ENCODE measurements at places on chromosomes 12 and 14.
A peak's percentile ranks its signal among the peaks of the same experiment; 100 is the strongest.

DNA sequence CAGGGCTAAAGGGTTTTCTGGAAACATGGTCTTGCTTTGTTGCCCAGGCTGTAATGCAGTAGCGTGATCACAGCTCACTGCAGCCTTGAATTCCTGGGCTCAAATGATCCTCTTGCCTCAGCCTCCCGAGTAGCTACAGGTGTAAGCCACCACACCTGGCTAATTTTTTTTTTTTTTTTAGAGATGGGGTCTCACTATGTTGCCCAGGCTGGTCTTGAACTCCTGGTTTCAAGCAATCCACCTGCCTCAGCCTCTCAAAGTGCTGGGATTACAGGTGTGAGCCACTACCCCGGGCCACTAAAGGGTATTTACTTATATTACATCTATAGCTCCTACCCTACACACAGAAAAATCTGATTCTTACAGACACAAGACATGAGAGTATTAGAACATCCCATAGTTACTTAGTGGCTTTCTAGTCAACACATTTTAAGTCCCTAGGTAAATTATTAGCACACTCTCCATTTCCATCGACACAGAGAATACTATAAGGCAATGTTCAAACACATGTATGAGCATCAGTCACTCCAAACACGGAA, 6.2 kb upstream of the DCAF11 start:
- DNase-seq: no peak

DNA sequence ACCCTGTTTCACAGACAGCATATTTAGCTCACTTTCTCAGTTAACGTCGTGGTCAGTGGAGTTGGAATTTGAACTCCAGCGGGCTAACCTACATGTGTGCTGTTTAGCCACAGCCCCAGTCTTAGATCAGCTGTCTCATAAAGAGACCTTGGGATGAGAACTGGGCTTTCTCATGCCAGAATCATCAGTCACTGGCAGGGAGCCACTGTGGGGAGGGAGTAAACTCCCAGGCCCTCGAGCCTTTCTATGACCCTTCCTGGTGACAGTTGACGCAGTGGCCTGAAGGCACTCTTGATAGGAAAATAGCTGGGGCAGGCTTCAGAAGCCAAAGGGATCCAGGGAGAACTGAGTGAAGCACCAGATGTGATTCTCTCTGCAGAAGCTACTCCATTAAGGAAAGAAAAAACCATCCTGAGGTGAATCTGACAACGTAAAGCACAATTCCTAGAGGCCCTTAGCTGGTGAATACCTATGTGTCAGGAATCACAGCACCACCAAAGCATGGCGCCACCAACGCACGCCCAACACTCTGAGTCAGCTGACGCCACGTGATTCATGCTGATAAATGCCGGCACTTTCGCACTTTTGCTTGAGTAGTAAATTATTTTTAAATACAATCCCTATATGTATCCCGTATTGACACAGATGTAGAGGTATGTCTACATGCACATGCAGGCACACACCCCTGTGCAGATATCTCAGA, 279.6 kb upstream of the TMEM132C start:
- DNase-seq: peak; percentile 82

GRCh38 chr14:105098316-105098715, 33.1 kb upstream of the GPR132 start:
- DNase-seq: no peak

DNA sequence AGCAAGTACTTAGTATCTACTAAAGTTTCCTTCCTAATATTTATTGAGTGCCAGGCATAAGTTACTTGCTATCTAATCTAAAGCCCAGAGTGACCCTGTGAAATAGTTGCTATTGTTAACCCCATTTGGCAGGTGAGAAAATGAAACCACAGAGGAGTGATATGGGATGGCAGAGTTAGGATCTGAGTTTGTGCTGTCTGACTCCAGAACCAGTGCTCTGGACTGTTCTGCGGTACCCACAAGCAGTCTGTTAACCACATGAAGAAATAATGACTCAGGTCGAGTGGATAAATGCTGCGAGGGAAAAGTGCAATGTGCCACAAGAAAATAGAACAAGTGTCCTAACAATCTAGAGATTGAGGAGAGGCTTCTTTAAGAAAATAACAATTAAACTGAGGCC, 60.7 kb upstream of the GZMB start:
- no peak for DNase-seq

All from T1000 (cell line).